Lung microvascular endothelial cell (primary cell): ENCODE measurements at places on chromosomes 3 and 15.
A peak's percentile ranks its signal among the peaks of the same experiment; 100 is the strongest.

GRCh38 chr3:184361532-184361931, at the start of the genes CLCN2 and POLR2H:
Gene CLCN2 (minus strand): TSS chr3:184361605. CDS start chr3:184361479, 126 bp downstream.
Gene POLR2H (plus strand): TSS chr3:184361710. CDS start chr3:184363493, 1,783 bp downstream.
- DNase-seq = peak; percentile 70

- no peak for DNase-seq
These were observed 51.1 kb upstream of the CD200R1L start for GRCh38 chr3:112897791-112898190.

- no peak for DNase-seq
These were observed 390.7 kb upstream of the RGMA start for GRCh38 chr15:93479715-93480114.

GRCh38 chr3:53571264-53571663, 76.9 kb downstream of the CACNA1D start:
- DNase-seq = no peak

DNA sequence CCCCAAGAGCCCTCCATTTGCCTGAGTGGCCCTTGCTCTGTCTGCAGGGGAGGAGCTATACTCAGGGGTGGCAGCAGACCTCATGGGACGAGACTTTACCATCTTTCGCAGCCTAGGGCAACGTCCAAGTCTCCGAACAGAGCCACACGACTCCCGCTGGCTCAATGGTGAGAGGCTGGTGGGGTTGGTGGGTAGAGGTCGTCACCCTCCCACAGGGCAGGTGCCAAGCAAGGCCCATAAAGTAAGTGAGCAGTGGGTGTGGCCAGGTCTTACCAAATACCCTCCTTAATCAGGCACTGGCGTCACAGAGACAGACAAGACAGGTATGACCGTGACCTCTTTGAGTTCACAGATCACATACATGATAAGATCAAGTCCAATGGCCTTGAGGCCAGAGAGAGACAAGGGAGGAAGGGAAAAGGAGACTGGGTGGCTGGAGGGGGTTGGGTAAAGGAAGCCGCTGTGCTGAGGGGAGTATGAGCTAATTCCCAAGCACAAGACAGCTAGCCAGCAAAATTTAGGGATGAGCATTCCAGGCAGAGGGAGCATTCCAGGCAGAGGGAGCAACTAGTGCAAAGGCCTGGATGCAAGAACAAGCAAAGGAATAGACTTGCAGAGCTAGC, 2.5 kb downstream of the SEMA3B start:
- no peak for DNase-seq

DNA sequence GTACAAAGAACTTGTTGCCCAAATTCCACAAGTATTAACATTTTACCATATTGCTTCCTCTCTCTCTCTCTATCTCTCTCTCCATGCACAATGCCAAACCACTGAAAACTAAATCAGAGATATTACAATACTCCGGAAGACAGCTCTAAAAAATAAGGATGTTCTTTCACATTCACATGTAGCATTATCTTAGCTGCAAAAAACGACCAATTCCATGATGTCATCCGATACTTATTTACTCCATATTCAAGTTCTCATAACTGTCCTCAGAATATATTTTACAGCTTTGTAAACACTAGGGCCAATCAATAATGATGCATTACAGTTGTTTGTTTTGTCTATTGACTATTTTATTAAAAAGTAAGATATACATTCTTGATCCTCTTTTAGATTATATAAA, 7.7 kb upstream of the PRR23E start:
- DNase-seq = no peak

DNA sequence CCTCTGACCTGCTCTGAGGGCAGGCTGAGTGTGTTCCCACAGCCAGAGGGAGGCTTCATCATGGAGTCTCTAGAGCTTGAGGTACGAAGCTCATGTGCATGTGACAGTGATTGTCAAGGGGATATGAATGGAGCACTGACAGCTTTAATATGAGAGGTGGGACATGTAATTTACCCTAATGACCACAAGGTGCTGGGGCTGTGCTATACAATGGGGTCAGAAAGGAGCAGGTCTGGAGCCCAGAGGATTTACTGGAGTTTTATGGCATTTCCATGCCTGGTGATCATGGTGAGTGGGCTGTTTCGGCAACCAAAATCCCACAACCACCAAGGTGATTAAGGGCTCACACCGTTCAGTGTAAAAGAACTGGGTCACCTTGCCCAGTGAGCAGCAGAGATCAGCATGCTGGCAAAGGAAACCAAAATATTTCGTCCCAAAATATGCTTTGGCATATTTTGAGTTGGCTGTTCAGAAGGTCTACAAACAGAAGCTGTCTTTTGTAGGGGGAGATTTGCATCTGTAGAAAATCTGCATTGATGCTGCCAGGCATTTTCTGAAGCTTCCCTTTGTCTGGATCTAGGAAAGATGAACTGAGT, 40.1 kb upstream of the RASGRF1 start:
- DNase-seq = no peak

DNA sequence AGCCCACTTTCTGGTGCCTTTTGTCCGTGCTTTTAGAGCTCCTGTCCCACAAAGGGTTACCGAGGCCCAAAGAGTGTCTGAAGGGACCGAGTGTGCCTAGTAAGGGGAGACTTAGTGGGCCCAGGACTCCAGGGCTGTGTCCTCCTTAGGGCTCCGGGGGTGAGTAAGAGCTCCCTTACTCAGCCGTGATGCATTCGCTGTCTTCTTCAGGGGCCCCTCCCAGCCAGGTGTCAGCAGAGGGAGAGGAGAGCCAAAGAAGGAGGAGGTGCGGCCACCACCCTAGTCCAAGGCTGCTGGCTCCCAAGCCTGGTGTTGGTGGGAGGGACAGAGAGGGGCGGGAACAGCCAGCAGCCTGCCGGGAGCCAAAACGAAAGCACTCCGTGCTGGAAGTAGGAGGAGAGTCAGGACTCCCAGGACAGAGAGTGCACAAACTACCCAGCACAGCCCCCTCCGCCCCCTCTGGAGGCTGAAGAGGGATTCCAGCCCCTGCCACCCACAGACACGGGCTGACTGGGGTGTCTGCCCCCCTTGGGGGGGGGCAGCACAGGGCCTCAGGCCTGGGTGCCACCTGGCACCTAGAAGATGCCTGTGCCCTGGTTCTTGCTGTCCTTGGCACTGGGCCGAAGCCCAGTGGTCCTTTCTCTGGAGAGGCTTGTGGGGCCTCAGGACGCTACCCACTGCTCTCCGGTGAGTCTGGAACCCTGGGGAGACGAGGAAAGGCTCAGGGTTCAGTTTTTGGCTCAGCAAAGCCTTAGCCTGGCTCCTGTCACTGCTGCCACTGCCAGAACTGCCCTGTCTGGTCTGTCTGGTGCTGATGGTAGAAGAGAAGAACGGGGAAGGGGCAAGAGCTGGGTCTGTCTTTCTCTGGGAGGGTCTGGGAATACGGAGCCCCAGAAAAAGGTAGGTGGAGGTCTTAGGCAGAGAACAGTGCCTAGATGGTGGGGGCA, at the start of gene IL17RC:
Gene IL17RC, plus strand, starts transcription at position 365 of the 947 bp plus-strand sequence. Its CDS starts 218 bp downstream, at position 583.
- DNase-seq = peak; percentile 82

DNA sequence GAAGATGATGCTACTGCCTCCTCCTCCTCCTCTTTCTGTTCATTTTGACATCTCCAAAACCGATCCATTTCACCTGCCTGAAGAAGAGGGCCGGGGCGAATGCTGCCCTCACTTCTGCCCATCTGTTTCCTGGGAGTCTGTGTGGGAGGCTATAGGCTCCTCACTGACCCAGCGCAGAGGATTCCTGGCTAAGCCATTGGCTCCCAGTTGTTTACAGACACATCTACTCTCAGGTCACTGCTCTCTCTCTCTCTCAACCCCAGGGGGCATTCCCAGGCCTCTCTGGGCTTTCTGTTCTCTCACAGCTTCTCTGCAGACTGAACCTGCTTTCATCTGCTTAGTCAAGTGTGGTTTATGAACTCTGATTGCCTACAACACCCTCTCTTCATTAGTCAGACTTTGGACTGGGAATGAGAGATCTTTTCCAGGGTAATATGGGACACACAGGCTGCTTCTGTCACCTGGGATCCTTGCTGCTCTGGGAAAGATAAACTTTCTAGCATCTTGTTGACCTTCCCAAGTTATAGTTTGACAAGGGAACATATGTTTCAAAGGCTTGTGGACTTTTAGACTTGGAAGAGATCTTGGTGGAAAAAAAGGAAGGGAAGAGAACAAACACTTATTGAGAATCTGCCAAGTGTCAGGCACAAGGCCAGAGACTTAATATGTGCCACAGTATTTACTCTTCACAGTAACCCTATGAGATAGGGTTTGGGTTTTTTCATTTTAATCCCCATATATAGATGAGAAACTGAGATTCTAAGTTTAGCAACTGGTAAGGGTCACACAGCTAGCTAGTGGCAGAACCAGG, 30.2 kb upstream of the USP3 start:
- no peak for DNase-seq

- DNase-seq = no peak
These were observed 213.4 kb downstream of the ZBBX start for GRCh38 chr3:167166594-167167253.

DNA sequence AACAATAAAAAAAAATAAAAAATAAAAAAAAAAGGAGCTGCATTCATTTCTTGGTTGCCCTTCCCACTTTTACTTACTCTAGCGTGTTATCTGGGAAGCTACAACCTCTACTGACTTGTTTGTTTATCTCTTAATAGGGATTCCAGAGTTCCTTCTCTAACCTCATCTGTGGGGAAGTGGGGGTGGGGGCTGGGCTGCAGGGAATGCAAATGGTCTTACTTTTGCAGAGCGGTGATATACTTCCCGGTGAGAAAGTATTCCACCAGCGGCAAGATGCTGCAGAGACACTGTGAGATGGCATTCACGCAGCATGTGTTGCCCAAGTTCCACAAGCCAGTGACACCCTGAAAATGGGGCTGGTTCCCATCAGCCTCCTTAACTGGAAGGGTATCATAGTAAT, 2.1 kb downstream of the USP50 start:
- no peak for DNase-seq

- DNase-seq = no peak
These were observed 127.2 kb upstream of the MANF start for GRCh38 chr3:51257870-51258269.

DNA sequence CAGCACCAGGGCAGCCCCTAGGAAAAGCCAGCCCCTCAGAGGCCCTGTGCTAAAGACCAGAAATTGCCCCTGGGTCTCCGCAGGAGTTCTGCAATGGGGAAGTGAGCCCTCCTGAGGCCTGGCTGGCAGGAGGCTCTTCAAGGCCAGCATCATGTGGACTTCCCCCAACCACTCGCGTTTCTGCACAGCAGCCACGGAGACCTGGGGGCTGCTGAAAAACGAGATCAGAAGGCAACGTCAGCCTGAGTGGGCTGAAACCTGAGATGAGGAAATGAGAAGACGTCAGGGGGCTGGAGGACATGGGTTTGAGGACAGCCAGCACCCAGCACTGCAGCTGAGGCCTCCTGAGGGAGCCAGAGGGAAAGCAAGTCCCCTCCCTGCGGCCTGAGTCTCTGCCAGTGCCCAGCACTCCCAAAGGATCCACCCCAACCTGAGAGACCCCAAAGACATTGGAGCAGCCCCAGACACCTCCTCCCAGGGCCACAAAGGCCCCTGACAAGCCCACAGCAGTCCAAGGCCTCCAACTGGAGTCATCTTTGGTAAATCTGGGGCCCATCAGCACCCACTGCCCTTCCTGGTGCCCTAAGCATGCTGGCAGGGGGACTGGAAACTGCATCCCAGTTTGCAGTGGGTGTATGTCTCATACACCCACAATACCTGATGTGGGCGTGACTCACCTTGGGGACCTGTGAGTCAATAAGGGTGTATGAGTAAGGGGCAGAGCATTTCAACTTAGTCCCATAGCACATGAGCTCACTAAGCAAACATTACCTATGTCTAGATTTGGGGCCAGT, 29.2 kb upstream of the CYP11A1 start:
- DNase-seq = no peak

- DNase-seq = no peak
These were observed 26.2 kb downstream of the PDE8A start for GRCh38 chr15:85007741-85008397.

DNA sequence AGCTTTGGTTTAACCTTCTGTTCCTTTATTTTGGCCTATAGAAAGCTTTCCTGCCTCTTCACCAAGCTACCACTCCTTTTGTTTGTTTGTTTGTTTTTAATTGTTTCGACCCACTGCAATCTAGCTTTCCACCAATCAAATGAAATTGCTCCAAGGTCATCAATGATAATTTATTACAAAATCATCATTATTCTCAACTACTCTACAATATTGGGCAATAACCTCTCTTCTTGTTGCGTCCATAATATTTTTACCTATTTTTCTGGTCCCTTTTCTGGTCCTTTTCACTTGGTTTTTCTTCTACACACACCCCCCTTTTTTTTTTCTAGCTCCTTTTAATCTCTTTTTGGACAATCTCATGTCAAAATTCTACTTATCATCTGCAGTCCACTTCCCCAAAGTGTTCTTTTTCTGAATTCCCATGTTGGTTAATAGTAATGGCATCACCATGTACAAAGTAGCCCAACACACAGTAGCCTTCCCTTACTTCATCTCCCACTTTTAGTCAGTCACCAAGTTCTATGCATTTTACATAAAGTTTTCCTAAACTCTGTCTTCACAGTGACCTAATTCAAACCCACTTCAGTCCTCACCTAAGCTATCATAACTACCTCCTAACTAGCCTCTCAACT, 11.0 kb upstream of the ANKRD28 start:
- no peak for DNase-seq
